ENCODE measurements at places on chromosomes 2 and 18.

- ATAC-seq: peak; percentile 78
These were observed 9.2 kb upstream of the IL1A start for GRCh38 chr2:112793449-112793978.

DNA sequence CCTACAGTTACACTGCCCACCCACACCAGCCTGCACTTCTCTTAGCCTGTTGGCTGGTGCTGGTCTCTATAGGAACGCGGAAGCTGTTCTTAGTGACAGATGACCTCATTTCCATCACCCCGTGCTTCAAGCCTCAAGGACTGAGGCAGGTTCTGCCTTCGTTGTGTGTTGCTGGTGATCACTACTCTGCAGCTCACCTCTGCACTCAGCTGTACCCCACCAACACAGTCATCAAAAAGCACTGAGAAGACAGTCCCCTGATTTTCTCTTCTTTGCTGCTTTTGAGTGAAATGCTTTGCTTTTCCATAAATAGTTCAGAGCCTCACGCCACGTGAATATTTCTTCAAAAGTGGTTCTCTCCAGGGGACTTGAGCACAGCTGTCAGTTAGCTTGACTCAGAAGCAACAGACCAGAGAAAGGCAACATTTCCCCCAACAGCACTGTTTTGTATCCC, 225.7 kb upstream of the CCDC150 start:
- no peak for ATAC-seq

DNA sequence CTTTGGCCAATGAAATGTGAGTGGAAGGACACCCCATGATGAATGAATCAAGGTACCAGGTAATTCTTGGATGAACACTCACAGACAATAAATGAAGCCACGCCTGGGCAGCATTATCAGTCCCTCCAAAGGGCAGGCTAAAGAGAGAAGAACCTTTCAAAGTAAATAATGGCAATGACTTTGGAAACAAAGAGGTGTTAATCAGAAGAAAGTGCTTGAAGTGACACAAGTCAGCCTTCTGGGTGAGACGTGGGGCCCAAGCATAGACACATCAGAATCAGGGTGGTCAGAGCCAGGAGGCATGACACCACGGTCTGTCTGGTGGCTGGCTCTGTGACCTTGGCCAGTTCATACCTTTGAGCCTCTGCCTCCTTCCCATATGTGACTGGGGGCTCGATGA, 103.3 kb downstream of the POLR1A start:
- no peak for ATAC-seq

DNA sequence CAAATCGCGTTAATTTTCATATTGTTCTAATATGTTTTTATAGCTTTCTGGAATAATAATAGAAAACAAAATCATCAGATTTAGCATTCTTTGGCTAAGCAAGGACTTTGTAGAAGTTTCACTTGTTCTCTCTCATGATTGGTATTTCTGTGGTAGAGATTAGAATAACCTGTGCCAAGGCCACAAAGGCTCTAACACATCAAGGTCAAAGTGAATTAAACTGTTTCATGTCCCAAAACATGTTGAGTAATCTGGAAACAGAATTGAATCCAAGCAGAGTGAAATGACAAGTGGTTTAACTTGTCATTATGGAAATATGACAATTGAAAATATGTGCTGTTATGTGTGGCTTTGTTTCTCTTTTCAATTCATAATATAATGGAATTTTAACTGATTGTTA, 617.4 kb downstream of the CCDC85A start:
- ATAC-seq: no peak

- no peak for ATAC-seq
These were observed 150.2 kb downstream of the FSHR start for GRCh38 chr2:49004036-49004626.

- no peak for ATAC-seq
These were observed at the start of gene KYNU for GRCh38 chr2:142877216-142877838. KYNU (plus strand) TSS chr2:142877664; CDS start chr2:142885368, 7,704 bp downstream.

GRCh38 chr2:38192046-38192445, 116.1 kb upstream of the CYP1B1 start:
- ATAC-seq: no peak

- no peak for ATAC-seq
These were observed 17.4 kb downstream of the RTTN start for GRCh38 chr18:70188113-70188512.

DNA sequence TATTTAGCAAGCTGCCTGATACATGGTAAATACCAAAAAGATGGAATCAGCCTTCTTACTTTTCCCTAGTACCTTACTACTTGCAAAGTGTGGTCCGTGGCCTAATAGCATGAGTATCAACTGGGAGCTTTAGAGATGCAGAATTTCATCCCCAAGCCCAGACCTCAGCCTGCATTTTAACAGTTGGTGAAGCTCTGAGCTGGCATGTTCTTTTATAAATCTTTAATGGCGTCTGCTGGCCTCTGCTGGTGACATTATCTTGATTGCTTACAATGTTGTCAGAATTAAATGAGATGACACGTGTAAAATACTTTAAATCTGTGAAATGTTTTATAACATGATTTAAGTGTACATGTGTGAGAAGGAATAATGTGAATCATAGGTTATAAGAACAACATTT, 115.1 kb upstream of the NOSTRIN start:
- ATAC-seq: no peak

DNA sequence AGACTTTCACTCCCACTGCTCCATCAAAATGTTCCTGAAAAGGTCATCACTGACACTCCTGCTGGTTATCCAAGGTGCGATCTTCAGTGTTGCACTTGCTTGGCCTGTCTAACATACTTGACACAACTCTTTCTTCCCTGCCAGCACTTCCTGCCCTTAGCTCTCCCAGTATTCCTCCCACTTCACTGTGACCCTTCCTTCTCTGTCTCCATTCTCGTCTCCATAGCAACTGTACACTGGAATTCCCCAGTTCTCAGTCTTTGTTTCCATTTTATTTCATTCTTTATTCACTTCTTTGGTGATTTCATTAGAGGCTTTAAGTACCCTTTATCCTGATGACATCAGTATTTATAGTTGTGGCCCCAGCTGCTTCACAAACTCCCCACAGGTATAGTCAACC, 333.0 kb downstream of the IRS1 start:
- ATAC-seq: no peak

- no peak for ATAC-seq
These were observed 174.9 kb downstream of the NR4A2 start for GRCh38 chr2:156157670-156158069.

DNA sequence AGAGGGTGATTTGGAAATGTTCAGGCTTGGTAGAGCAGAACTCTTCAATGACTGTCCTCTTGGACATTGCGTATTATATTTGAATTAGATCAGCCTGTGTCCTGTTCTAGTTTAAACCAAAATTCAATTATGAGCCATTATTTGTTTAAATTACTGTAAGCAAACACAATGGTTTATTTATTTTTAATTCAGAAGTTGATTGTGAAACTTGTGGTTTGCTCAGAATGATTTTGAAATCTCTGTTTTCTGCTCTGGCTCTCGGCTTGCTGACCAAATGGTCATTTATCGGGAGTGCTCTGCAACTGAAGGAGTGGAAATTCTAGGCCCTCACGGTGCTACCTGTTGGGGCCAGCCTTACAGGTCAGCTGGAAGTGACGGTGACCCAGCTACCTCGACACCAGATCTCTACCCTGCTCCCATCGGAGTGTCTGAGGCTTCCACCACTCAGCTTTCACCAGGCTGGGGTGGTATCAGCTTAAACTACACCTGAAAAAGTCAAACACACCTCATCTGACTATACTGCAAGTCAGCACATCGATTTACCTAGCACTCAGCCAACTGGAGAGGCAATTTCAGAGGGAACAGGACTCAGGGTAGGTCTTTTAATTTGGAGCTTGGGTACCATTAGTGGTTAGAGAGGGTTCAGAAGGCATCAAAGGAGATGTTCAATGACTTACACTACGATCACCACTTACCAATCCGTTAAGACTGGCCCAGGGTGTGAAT, 36.8 kb upstream of the GPD2 start:
- no peak for ATAC-seq

- ATAC-seq: no peak
These were observed 228.0 kb upstream of the ID2 start for GRCh38 chr2:8453904-8454302.

DNA sequence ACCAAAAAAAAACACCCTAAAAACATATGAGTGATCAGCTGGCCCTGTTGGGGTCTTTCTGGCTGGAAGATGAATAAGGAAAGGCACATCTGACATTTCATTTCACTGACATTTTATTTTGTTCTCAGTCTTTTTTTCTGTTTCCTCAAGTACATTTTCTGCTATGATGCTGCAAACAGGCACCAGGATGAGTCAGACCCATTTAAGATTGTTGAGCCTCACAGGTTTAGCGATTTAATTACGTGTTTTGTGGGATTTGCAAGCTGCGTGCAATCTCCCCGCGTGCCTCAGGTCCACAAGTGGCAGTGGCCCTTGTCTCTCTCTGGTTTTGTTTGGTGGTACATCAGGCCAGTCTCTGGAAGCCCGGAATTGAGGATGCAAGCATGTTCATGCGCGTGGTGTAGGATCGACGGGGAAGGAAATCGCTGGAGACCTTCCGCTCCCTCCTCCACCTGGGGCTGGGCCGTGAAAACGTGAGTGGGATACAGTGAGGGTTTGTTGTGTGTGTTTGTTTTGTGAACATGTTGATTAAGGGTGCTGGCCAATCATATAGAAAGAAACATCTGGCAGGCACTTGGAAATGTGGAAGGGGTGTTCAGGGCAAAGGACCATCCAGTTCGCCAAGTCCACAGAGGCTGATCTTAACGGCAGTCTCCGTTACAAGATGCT, 120.2 kb upstream of the ZNF516 start:
- ATAC-seq: no peak

GRCh38 chr2:171963198-171963597, 36.6 kb upstream of the METAP1D start:
- ATAC-seq: no peak

GRCh38 chr2:10441948-10442347, 6.2 kb downstream of the ODC1 start:
- no peak for ATAC-seq

DNA sequence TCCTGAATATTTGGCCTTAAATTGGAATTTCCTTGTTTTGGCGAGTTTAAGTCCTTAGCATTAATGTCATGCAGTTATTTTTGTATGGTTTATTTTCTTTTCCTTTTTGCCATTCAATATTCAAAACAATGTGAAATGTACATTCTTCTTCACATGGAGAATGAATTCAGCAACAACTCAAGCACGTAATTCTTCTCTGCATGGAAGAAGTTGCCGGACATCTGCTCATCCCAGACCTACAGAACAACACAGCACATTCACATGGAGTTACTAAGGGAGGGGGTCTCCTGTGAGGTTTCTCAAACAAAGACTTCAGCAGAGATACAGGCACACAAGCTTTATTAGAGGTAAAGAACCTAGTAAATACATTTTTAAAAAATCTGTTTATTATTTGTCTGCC, 236.8 kb downstream of the SATB2 start:
- no peak for ATAC-seq

GRCh38 chr2:55365303-55365702, 54.4 kb downstream of the CCDC88A start:
- ATAC-seq: no peak

DNA sequence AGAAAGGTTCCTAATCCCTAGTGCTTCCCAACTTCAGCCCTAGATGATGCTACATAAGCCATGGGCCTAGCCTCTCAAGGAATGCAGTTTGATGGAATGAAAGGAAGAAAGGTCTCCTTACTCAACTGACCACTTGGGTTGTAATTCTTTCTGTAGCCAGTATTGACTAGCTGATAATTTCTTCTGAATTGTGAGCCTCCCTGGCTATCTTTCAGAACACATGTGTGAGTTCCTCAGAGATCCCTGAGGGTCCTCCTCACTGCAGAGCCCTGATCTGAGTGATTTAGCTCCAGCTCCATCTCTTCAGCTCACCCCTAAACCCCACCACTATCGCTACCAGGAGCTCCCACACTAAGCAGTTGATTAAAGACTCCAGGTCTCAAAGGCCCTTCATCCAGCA, 31.5 kb downstream of the CFAP210 start:
- no peak for ATAC-seq

DNA sequence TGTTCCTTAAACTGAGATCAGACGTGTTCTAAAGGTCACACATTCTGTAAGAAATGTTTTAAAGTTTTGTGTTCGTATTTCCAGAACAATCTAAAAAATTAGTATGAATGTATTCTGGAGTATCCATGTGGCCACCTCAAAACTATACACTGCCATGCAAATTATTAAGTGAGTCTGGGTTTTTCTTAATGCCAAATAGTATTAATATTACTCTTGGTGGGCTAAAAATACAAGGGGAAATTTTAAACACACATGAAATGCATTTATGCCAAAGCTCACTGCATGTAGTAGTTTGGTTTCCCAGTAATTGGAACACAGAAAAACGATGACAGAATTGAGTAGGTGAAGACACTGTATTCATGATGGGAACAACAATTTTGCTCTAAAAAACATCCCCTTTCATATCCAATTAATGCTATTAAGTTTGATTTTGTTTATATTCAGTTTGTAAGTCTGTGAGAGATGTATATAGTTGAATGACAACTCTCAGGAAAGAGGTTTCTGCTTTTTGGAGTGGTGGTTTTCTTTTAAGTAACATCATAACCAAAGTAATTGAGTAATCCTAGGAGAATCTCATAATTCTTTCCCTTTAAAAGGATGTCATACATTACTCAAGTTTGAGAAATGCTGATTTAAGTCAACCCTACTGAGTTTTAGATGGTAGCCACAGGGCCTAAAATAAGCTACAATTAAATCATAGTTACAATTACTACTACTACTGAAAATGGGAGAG, 75.7 kb upstream of the CDCA7 start:
- ATAC-seq: peak; percentile 87

DNA sequence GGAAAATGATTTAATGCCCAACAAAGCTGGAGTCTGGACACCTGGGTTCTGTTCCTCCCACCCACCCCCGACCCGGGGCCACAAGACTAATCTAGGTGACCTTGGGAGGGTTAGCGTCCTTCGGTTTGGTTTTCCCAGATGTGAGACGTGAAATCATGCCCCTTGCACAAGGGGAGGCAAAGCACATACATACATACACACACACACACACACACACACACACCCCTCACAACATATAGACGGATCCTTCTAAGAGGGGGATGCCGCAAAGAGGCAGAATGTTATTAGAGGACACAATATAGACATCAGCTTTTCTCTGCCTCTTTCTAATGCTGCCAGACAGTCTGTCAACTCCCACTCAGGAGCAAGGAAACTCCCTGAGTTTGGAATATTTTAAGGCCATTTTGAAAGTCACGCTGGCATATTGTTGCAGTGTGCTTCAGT, 616 bp upstream of the RBMS1 start:
- ATAC-seq: no peak

DNA sequence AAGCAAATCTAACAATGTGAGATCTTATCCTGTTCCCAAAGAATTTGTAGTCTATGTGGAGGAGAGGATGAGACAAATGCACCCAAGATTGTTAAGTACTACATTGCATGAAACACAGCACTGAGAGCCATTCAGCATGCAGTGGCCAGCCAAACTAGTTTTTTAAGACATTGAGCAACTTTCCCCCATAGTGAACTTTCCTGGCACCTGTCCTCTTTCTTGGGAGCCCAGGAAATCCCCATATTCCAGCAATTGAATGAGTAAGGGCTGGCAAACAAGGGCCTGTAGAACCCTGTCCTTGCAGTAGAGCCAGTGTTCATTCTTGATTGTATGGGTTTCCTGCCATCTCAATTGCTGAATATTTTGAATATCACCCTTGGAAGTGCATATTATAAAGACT, 58.8 kb upstream of the FIGN start:
- ATAC-seq: no peak
